ENCODE measurements at places on chromosomes 6 and 20. TPM values are rescaled to one million over a fixed set of nuclear protein-coding genes. Genes with fewer than 3 reads are reported as not detected.

DNA sequence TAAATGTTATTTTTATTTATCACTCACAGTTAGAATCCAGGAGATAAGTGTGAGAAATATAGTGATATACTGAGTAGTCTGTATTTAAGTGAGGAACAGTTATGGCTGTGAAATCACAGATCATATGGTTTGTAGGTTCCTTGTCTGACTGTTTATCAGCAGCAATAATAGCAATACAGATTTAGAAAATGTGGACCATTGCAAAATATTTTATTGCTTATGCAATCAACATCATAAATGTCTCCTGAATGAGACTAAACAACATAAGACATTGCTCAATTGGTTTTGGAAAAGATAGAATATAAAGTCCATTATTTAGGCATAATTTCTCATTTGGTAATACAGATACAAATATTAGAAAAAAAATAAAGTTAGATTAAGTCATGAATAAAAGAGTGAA lies 43.7 kb downstream of the CCDC170 start:
- DNase-seq = no peak

GRCh38 chr6:114024746-114025145 lies 53.8 kb upstream of the HDAC2 start:
- DNase-seq = no peak

DNA sequence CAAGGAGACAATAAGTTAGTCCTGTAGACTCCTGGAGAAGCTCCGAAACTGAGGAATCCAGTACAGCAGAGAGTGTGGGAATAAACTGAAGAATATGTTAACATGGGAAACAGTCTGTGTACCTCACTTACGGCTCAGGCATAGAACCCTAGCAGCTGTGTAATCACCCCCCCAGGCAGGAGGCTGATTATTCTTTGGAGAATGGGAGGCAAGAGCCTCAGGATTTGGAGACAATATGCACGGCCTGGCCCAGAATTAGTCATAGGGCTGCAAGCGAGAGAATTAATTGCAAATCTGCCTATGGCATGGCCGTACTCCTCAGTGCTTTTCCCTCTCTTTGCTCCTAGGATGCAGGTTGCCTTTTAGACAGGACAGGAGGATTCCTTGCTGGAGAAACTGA lies 27.5 kb upstream of the FYN start:
- no peak for DNase-seq

- no peak for DNase-seq
Observed at GRCh38 chr6:82780334-82780733, 285.3 kb downstream of the UBE3D start.

DNA sequence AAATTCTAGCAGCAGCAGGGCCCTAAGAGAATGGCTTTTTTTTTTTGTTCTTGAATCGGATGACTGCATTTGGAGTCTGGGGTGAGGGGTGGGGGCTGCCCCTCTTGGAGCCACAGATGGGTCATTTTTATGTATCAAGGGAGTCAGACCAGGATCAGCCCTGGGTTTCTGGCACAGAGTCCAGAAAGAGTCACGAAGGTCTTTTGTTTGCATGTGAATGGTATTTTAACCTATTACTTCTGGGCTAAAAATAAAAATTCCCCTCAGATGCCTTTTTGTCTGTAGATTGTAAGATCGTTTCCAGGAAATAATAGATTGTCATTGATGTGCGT lies 72.5 kb downstream of the PHACTR3 start:
- no peak for DNase-seq

DNA sequence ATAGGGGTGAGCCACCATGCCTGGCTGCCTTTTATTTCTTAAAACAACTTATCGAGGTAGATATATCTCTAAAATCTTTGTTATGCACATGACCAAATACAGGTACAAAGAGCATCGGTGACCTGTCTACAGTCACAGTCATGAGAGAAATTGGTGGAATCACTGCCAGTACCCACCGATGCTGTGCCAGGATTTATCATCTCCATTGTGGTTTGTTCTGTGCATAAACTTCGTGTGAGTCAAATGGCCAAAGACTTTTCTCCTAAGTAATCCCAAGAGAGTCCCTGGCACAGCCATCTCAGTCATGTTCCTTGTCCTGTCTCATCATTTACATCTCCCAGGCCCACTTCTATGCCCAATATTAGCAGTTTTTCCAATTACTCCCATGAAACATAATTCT lies 9.0 kb downstream of the GSTA3 start:
- no peak for DNase-seq

Gene PDE7B
- total RNA-seq = 14.6 TPM
